ENCODE measurements at places on chromosomes 12 and 14.

- peak; percentile 57 for DNase-seq
Observed at GRCh38 chr12:6606331-6607131, 648 bp downstream of the CHD4 start.

GRCh38 chr14:45028107-45028626 lies 55.7 kb upstream of the PRPF39 start:
- no peak for DNase-seq

GRCh38 chr12:69630191-69630590 lies 19.5 kb upstream of the LRRC10 start:
- peak; percentile 9 for DNase-seq

DNA sequence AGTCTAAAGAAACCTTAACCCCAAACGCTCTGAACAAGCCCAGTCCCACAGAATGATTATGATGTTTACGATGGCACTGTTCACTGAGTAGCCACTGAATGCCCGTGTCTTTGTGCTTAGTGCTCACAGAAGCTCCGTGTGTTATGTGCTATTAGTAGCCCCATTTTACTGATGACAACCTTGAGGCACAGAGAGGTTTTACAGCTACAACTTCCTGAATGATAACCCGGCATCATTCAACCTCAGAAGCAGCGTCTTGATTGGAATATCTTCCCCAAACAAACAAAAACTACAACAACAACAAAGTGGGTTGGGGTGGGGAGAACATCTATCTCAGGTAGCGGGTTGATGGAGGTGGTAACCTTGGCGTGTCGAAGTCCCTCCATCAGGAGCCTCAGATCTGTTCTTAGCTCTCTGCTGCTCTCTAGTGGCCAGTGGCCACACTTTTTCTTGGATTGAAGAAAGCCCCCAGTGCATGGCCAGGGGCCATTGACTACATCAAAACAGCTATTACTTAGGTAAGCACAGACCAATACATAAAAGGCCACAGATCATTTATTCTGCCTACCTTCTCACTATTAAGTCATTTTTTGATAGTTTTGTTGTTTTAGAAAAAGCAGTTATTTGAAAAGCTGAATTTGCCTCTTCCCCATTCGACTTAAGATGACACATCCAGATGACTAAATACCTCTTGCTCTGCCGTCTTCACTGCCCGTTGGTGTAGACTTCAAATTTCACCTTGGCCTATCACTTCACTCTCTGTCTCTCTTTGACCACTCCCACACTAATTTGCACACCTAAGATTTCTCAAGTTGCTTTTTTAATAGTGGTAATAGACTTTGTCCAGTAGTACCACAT lies 376.9 kb downstream of the GALC start:
- peak; percentile 9 for DNase-seq

DNA sequence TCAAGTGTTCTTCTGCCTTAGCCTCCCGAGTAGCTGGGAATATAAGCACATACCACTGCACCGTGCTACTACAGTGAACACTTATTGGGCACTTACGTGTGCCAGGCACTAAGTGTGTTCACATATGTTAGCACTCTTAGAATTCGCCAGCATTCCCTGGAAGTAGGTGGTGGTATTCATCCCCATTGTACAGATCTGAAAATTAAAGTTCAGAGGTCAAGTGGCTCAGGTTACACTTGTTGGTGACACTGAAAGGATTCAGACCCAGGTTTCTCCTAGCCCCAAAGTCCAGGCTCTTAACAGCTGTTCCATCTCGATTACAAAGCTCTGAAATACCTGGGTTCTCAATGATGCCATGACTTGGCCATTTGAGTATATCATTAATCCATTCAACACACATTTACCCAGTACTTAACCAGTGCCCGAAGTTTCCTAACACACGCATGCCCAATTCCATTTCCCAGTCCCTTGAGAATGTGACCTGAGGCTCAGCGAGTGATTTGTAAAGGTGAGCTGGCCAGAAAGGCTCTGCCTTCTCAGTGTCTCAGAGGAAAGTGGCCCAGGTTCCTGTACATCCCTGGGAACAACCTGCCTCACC lies 4.8 kb downstream of the MVK start:
- no peak for DNase-seq

GRCh38 chr12:24595652-24596235 lies 353.2 kb downstream of the BCAT1 start:
- DNase-seq = peak; percentile 19

GRCh38 chr14:69685716-69686115 lies 74.3 kb downstream of the SUSD6 start:
- peak; percentile 35 for DNase-seq

DNA sequence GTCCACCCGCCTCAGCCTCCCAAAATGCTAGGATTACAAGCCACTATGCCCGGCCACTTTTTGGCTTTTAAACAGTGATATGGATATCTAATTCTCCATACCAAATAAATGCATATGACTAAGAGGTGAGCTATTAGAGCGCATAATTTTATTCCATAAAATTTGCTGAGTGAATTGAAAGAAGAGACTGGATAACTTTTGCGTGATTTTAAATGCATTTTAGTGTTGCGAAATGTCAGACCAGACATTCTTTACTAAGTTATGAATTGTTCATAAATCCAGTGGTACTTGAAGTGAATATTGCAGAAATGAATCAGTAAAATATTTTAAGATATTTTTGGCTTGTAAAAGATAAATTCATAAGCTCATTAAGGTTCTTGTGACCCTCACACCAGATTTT lies 50.9 kb upstream of the DIP2B start:
- DNase-seq = no peak

DNA sequence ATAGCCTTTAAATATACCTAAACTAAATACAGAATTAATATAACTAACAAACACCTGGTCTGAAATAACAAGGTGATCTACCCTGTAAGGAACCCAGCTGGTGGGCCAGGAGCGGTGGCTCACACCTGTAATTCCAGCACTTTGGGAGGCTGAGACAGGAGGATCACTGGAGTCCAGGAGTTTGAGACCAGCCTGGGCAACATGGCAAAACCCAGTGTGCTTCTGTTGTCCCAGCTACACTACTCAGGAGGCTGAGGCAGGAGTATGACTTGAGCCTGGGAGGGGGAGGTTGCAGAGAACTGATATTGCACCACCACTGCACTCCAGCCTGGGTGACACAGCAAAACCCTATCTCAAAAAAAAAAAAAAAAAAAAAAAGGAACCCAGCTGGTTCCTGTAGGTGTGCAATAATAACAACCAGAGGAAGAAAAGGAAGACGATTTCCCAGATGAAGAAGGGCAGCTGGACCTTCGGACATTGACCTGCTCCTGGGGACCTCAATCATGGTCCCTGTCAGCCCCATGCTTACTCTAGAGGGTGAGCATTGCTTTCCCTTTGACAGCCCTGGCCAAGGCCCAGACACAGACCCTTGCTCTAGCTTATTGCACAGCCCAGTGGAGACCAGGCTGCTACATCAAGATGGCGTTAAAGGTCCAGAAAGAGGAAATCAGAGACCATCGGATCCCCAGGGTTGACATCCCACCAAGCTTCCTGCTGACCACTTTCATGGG lies 5.4 kb downstream of the FOS start:
- DNase-seq = no peak

DNA sequence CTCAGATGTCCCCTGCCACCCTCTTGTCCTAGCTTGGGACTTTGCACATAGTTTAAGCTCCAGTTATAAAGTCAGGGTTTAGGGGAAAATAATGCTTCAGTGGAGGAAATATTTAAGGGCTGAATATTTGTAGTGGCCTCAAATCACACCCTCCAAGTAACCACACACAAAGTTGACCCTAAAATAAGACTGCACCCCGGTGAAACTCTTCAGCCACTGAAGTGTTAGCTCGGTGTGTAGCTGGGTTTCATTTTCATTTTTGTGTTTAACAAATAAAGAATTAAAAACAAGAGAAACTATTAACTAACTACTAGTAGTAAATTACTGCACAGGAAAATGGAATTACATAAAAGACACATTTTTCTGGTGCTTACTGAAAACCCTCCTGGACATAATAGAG lies 14.8 kb upstream of the BCL11B start:
- no peak for DNase-seq

DNA sequence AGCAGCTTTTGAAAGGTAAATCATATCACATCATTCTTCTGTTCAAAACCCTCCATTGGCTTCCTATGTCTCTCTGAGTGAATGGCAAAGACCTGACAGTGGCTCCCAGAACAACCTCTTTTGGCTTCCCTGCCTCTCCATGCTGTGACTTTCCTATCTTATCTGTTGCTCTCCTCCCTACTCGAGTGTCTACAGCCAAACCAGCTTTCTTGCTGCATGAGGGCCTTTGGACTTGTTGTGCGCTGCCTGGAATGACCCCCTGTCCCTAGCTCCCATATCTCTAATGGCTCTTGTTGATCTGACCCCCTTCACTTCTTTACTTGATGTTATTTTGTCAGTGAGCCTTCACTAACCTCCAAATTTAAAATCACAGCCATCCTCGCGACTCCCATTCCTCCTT lies 2.5 kb downstream of the SYNE2 start:
- DNase-seq = no peak

GRCh38 chr12:97490141-97490540 lies 27.5 kb downstream of the RMST start:
- DNase-seq = no peak

GRCh38 chr12:4217091-4217490 lies 56.5 kb upstream of the CCND2 start:
- no peak for DNase-seq

DNA sequence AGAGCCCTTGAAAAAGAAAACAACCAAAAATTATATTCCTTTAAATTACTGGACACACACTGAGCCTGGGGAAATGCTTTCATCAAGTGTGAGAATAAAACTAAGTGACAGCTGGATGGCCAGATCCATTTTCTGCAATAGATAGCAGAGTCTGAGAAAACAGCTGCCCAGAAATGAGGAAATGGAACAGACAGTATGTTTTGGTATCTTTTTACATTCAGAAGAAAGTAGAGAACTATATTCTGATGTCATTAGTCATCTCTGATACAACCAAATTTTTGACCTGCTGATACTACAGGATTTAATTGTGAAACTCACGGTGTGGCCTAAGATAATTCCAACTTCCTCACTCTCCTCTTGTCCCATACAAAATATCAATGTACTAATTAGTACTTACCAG lies 78.2 kb downstream of the HMGA2 start:
- DNase-seq = peak; percentile 35

GRCh38 chr12:21683115-21683514 lies 25.5 kb upstream of the LDHB start:
- no peak for DNase-seq

- no peak for DNase-seq
Observed at GRCh38 chr14:87278415-87278814, 714.6 kb downstream of the GALC start.

- peak; percentile 94 for DNase-seq
Observed at GRCh38 chr12:67981287-67982162, 7.7 kb upstream of the IFNG-AS1 start.

DNA sequence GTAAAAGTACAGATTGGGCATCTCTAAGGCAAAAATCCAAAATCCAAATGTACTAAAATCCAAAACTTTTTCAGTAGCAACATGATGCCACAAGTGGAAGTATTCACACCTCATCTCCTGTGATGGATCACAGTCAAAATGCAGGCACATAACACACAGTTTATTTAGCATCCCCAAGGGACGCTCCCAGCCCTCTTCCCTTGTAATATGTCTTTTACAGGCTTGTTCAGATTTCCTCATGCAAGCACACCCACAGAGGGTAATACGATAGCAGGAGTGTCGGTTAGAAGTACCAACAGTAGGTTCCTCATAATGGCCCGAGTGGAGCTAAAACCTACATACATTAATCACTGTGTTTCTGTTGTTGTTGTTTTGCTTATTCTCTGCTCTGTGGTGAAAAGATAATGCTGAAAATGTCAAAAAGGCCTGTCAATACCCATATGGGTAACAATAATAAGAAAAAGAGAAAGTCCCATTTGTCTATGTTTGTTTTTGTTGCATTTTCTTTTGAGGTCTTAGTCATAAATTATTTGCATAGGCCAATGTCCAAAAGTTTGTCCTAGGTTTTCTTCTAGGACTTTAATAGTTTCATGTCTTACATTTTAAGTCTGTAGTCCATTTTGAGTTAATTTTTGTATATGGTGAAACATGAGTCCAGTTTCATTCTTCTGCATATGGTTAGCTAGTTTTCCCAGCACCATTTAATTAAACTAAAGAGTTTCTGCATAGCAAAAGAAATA lies 133.1 kb downstream of the LRIG3 start:
- DNase-seq = no peak

GRCh38 chr14:32683679-32684078 lies 255.0 kb upstream of the NPAS3 start:
- no peak for DNase-seq

DNA sequence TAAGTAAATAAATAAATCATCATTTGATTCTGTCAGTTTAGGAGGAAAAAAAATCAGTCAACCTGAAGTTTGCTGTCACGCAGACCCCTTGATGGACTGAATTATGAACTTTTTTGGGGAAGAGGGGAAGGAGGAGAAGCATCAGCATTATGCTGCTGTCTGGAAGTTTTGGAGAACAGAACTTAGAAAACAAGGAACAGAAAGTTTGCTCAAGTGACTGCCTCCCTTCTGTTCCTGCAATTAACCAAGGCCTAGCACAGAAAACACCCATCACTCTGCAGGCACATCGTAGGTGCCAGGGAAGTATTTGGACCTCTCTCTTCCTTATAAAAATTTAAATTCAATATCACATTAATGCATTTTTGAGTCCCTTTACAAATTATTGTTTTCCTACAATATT lies 283.8 kb downstream of the VRK1 start:
- no peak for DNase-seq

DNA sequence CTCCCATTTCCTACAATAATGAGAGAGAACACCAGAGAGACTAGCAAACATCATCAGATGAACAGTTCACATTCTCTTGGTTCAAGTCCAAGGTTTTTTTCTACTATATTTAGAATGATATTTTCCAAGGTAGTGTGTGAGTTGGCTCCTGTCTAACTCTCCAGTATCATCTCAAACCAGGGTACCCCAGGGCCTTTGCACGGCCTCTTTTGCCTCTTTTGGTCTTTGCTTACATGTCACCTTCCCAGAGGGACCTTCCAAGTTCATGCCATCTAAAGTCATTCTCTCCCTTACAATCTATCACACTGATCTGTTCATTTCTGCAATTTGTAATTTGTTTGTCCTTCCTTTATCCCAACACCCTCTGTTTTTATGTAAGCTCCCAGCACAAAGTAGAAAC lies 264.5 kb downstream of the VRK1 start:
- DNase-seq = no peak

GRCh38 chr14:68695326-68695768 lies 97.5 kb downstream of the ZFP36L1 start:
- peak; percentile 100 for DNase-seq

GRCh38 chr12:82745063-82745674 lies 58.5 kb downstream of the TMTC2 start:
- no peak for DNase-seq

- DNase-seq = no peak
Observed at GRCh38 chr14:100144645-100144995, 14.8 kb downstream of the DEGS2 start.

GRCh38 chr14:62381311-62382070 lies 619.3 kb downstream of the SNAPC1 start:
- no peak for DNase-seq
